Activated CD4-positive, alpha-beta T cell treated with anti-CD3 and anti-CD28 coated beads, Interleukin-2, amount 50 U/mL, for 16 hours (primary cell): ENCODE measurements at places on chromosomes 1 and 21.

GRCh38 chr1:214271174-214271858, 9.6 kb upstream of the SMYD2 start:
- no peak for DNase-seq

DNA sequence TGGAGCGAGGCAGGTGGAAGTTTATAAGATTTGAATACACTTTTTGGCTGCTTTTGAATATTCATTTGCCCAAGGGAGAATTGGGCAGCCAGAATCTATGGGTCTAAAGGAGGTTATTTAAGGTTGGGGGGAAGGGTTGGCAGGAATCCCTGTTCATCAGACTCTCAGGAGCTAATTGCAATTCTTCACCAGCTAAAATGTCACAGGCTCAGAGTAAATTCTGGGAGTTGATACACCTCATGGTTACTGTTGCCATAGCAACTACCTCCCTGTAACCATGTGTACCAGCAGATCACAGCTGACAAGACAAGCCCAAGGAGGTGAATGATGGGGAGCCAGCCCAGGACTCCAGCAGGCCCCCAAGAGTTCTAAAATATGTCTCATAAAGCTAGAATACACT, 75.5 kb downstream of the CAMK2N1 start:
- DNase-seq, result no peak

DNA sequence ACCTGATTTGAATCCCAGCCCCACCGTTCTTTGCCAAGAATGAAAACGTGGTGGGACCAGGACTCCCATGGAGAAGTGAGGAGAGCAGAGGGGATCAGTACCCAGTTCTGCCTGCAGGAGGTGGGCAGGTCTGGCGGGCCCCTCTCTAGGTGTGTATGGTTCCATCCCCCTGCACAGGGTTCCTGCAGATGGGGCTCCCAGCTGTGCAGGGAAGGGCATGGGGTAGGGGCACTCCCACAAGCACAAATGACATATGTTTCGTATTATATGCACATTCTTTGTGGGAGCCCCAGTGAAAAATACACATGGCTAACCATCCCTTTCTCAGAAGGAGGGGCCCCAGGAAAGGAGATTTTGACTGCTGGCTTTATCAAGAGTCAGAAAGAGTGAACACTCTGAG, 144.6 kb downstream of the PLPP3 start:
- DNase-seq, result no peak

- no peak for DNase-seq
Observed at GRCh38 chr1:224149709-224150108, 33.3 kb upstream of the DEGS1 start.

- peak; percentile 95 for DNase-seq
Observed at GRCh38 chr1:9275567-9276034, 17.1 kb upstream of the SPSB1 start.

DNA sequence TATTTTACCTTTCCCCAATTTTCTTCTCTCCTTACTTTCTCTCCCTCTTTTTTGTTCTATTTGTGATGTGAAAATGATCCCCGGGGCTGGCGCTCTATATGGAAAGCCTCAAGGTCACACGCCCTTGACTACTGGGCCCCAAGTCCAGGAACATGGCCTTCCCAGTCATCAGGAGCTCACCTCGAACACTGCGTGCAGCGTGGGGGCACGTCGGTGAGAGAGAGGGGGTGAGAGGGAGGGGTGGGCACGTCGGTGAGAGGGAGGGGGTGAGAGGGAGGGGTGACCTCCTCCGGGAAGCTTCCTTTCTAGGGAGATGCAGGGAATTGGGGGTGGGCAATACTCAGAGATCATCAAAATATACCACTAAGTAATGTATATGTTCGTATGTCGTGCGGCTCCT, 94.6 kb upstream of the TMPRSS2 start:
- DNase-seq, result no peak

DNA sequence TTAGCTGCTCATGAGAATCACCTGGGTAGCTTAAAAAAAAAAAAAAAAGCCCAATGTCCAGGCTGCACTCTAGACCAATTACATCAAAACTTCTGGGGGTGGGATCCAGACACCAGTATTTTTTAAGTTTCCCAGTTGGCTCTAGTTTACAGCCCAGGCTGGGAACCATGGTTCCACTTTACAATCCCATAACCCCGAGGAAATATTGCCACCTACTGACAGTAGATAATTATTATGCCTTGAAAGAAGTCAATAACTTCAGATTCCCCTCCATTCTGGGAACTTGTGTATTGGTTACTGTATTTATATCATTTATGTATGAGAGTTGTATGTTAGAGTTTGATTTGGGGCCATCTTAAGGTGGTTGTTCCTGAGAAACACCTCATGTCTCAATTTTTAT, 100.2 kb downstream of the SPATA46 start:
- peak; percentile 8 for DNase-seq

GRCh38 chr1:79006564-79006963, at the start of gene ADGRL4:
Gene ADGRL4 (minus strand): TSS chr1:79006730. CDS start chr1:79006654, 76 bp downstream.
- no peak for DNase-seq

GRCh38 chr1:222392556-222392955, 155.3 kb downstream of the HHIPL2 start:
- no peak for DNase-seq

DNA sequence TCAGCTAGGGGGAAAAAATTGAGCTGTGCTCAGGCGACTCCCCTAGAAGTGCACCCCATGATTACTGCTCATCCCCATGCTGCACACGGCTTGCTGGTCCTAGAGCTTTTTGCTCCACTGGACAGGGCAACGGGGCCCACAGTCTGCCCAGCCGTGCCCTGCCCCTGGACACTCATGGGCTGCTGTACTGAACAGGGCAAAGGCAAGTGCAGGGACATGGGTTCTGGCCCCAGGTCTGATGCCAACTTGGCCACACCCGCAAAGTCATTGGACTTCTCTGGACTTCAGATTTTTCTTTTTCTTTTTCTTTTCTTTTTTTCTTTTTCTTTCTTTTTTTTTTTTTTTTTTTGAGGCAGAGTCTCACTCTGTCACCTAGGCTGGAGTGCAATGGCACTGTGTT, 42.9 kb upstream of the TARBP1 start:
- no peak for DNase-seq

GRCh38 chr1:25750923-25751605, 48.9 kb upstream of the SELENON start:
- DNase-seq, result no peak
